ENCODE measurements at places on chromosomes 5 and 9. TPM values are rescaled to one million over a fixed set of nuclear protein-coding genes. Genes with fewer than 3 reads are reported as not detected.

GPRIN1 gene
- 107 TPM for total RNA-seq

MELK gene
- 5.9 TPM for total RNA-seq

GRCh38 chr9:77981332-77981731, 50.3 kb downstream of the GNAQ start:
- DNase-seq, result no peak

SLC23A1 gene
- not detected for total RNA-seq

ICE1 gene
- total RNA-seq, result 57.6 TPM

DNA sequence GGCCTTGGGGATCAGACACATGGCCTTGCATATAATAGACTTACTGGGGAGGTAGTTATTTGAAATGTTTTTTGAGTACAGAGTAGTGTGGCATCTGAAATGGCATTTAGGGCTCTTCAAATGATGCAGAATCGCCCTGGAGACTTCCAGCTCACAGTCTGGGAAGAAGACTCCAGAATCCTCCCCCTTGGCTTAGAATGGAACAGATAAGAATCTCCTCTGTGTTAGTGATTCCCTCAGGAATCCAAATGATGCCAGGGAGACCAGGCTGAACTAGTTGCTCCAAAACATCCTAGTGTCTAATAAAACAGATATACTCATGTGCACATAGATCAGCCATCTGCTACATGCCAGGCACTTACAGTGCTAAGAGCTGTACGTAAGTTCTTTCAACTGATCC, 38.6 kb upstream of the SMC5 start:
- no peak for DNase-seq

PLGRKT gene
- 25.1 TPM for total RNA-seq

DNA sequence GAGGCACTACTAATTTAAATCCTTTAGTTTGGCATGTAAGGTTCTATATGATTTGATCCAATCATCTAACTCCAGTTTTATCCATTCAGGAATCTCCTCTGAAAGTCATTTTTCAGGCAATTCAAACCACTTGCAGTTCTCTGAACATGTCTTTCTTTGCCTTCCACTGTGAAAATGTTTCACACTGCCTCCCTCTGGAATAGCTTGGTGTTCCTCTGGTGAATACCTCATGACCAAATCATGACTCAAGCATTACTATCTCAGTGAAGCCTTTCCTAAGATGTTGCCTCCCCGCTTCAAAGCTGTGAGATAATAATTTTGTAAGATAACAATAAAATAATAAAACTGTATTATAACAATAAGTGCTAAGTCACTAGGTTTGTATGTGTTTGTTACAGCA, 981.1 kb downstream of the DTWD2 start:
- no peak for DNase-seq

DNA sequence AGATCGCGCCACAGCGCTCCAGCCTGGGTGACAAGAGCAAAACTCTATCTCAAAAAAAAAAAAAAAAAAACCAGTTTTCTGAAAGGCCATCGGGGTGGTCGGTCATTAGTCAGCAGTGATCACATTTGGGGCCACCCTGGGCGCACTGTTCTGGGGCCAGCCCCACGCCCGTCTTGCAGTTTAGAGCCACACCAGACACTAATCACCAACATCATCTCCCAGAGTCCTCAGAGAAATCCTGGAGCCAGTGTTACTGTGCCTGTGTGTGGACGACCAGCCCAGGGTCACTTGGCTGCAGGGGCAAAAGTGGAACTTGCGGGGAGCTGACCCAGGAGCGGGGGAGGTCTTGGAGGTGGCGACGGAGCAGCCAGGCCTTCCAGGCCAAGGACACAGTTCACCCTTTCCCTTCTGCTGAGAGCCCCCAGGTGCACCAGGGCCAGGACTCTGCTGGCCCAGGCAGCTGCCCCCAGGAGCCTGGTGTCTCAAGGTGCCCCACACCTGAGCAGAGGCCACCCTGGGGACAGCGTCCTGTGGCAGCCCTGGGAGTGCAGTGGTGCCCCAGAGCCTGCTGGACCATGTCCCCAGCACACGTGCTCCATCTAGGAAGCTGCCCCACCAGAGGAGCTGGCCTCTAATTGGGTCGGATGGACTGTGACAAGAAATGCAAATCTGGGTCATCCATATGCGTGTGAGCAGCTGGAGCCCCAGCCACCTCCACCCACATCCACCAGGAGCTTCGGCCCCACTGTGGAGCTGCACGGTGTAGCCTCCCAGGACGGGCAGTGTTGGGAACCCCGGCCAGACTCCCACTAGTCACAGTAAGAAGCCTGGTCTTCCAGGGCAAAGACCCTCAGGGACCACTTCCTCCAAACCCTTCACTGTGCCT, 51.1 kb downstream of the NEK6 start:
- DNase-seq, result no peak

GRCh38 chr9:117465706-117466105, 50.8 kb upstream of the ASTN2 start:
- DNase-seq, result no peak

ZSWIM6 gene
- 57.4 TPM for total RNA-seq

GRCh38 chr9:10000669-10001068, 612.1 kb downstream of the PTPRD start:
- no peak for DNase-seq
